Stimulated activated CD4-positive, alpha-beta T cell treated with anti-CD3 and anti-CD28 coated beads, Interleukin-12 subunit alpha, Interleukin-12 subunit beta, amount 100 ng/mL, for 4 hours (primary cell): ENCODE measurements at places on chromosomes 1 and 21.

GRCh38 chr1:43229826-43230780, 39.7 kb upstream of the TMEM125 start:
- DNase-seq = no peak

DNA sequence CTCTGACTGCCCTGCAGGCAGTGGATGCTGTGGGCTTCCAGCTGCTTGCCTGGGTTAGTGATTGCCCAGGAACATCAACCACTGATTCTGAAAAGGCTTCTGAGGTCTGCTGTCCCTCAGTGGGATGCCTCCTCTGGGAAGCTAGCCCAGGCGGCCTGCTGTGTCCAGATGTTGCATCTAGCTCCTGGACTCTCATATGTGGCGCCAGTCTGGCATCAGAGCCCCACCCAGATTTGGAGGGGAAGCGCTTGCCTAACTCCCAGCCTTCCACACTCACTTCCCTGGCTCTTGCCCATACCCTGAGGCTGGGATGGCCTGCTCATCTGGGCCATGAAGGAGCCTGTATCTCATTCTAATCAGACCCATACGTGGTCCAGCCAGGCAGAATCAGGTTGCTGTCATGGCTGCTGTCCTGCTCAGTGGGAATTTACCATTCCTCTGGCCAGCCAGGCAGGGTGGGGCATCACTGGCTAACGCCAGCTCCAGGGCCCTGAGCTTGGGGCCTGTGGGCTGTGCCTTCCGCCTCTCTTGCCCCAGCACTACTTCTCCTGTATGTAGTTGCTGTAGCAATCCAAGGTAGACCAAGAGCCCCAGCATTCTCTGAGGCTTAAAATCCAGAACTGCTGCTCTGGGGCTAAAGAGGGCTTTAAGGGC, 4.1 kb downstream of the CSF1 start:
- DNase-seq = no peak

DNA sequence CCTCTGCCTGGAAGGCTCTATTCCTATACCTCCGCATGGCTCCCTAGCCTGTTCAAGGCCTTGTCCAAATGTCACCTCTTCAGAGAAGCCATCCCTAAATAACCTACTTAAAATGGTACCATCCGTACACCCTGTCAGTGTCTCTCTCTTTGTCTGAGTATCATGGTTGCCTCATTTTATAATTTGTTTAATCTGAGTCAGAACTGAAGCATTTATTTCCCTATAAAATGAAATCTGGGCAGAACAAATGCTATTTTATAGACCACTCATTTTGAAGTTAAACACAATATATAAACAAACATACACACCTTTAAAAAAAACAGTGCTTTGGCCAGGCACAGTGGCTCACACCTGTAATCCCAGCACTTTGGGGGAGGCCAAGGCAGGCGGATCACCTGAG, 30.2 kb downstream of the RERE start:
- no peak for DNase-seq

- DNase-seq = peak; percentile 67
Observed at GRCh38 chr1:17439250-17440073, at the start of gene RCC2. Gene RCC2 (minus strand): TSS chr1:17439677. CDS start chr1:17438514, 1,163 bp downstream.

- no peak for DNase-seq
Observed at GRCh38 chr1:161073474-161074121, 3.9 kb upstream of the ARHGAP30 start.
